Stimulated activated CD8-positive, alpha-beta memory T cell treated with anti-CD3 and anti-CD28 coated beads, Interleukin-4, amount 100 ng/mL, for 1 hour (primary cell): ENCODE measurements at places on chromosomes 11 and 22.

DNA sequence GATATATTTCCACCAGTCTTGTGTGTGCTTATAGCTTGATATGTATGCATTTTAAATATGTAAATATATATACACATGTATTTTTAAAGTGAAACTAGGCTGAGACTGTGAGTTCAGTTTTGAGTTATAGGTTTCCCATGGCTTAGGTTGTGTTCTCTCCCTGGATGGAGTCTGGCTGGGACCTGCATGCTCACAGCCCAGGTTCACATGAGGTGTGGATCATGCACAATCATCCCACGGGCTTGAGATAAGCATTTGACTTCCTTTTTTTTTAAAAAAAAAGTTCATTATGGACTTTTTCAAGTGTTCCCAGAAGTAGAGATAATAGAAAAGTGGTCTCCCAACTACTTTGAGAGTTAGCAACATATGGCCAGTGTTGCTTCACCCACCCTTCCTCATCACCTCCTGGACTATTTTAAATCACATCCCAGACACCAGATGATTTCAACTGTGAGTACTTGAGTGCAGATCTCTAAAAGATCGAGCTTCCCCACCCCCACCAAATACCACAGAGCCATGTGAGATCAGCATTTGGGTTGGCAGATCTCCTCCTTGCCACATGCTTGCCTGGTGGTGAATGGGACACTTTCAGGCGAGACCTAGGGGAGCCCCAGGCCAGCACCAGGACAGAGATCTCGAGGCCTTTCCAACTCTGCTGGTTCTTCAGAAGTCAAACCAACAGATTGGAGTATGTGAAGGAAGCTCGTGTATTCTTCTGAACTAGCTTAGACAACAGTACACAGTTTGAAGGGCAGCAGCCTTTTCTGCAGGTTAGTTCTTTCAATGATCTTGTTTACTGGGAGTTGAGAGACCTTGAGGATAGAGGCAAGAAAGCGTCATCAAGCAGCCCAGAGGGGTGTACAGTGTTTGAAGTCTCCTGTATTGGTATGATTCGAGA, 15.9 kb downstream of the MED15 start:
- no peak for DNase-seq

- no peak for DNase-seq
Observed at GRCh38 chr11:103659206-103659618, 377.2 kb upstream of the DDI1 start.

GRCh38 chr22:29814003-29814402, 24.1 kb downstream of the ASCC2 start:
- DNase-seq, result no peak

- DNase-seq, result no peak
Observed at GRCh38 chr11:84476581-84476980, 1150.6 kb downstream of the DLG2 start.

DNA sequence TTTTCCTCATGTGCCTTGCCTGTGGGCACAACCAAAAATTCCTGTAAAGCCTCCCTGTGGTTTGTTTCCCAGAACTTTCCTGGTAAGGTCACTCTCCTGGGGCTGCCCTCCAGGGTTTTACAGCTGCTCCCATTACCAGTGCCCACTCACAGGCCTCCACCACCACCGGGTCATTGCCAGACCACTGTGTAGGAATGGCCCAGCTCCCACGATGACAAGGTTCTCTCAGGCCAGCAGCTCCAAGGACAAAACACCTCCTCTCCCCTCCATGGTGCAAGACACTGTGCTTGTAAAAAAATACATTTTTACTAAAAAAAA, 96.1 kb upstream of the AKIP1 start:
- no peak for DNase-seq

GRCh38 chr11:77141034-77141433, 13.0 kb downstream of the MYO7A start:
- DNase-seq, result no peak

GRCh38 chr11:19026862-19027261, 33.7 kb downstream of the MRGPRX2 start:
- DNase-seq, result no peak

DNA sequence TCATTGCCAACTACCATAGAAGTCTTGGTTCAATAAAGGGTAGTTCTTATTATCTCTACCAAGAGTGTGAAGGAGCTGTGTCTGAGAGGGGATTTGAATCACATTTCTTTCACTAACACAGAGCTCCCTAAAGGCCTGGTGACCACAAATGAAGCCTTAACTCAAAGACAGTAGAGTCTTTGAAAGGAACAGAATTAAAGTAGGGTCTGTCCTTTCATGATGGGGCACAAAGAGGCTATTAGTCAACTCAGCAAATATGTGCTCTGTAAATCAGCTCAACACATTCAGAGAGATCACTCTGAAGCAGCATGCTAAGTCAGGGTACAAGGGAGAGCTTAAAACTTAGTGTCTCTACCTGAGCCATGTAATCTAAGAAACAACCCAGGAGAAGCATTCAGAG, 212.4 kb upstream of the SYN3 start:
- DNase-seq, result no peak

DNA sequence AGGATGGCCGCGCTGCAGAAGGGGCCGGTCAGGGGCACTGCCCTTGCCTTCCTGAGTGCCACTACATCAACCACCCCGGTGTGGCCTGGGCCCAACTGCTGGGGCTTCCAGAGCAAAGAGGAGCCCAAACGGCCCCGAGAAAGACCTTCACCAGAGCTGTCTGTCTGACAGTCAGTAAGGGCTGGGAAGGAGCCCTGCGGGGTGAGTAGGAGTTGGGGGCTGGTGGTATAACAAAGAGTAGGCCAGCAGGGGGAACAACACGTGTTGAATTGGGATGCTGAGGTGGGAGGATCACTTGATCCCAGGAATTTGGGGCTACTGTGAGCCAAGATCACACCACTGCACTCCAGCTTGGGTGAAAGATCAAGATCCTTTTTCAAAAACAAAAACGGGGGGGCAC, 3.9 kb downstream of the GSTT4 start:
- DNase-seq, result no peak

DNA sequence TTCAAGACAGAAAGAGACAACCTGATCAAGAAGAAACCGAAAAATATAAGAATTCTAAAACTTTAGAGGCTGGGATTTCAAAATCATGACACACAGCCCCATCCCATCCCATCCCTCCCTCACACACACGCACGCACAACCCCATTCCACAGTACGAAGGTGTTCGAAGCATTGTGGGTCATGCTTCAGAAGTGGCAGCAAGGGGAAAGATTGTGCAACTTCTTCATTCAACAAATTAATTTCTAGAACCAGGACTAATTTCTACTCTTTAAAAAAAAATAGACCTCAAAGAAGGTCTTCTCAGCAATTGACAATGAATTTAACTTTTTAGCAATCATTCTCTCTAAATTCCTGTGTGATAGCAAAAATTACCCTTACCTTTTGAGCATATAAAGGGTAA, 867 bp downstream of the SPA17 start:
- DNase-seq, result no peak

GRCh38 chr11:61062181-61062930, 39.9 kb upstream of the CD5 start:
- DNase-seq, result no peak

GRCh38 chr22:46977656-46978343, 215.3 kb downstream of the TBC1D22A start:
- DNase-seq, result no peak

GRCh38 chr11:78489184-78489583, 71.6 kb upstream of the GAB2 start:
- no peak for DNase-seq

- DNase-seq, result no peak
Observed at GRCh38 chr11:132315696-132316095, 945.3 kb downstream of the NTM start.

GRCh38 chr11:16924462-16924825, 89.8 kb downstream of the PLEKHA7 start:
- DNase-seq, result no peak

GRCh38 chr11:8959546-8960166, 4.6 kb downstream of the TMEM9B start:
- no peak for DNase-seq

DNA sequence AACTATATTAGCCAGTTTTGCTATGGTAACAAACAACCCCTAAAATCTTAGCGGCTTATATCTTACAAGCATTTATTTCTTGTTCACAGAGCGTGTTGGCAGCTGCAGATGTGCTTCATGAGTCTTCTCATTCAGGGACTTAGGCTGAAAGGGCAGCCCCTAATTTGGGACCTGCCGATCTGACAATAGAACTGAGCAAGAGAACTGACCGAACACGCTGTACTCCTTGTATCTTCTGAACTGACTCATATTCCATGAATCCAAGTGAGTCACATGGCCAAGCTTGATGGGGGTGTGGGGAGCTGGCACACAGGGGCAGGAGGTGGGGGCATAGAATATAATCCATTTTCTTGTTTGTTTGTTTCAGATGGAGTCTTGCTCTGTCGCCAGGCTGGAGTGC, 481.7 kb upstream of the CADM1 start:
- DNase-seq, result no peak

GRCh38 chr11:121839781-121840180, 276.2 kb downstream of the BLID start:
- DNase-seq, result no peak

- no peak for DNase-seq
Observed at GRCh38 chr11:74686792-74687191, 44.4 kb downstream of the CHRDL2 start.

DNA sequence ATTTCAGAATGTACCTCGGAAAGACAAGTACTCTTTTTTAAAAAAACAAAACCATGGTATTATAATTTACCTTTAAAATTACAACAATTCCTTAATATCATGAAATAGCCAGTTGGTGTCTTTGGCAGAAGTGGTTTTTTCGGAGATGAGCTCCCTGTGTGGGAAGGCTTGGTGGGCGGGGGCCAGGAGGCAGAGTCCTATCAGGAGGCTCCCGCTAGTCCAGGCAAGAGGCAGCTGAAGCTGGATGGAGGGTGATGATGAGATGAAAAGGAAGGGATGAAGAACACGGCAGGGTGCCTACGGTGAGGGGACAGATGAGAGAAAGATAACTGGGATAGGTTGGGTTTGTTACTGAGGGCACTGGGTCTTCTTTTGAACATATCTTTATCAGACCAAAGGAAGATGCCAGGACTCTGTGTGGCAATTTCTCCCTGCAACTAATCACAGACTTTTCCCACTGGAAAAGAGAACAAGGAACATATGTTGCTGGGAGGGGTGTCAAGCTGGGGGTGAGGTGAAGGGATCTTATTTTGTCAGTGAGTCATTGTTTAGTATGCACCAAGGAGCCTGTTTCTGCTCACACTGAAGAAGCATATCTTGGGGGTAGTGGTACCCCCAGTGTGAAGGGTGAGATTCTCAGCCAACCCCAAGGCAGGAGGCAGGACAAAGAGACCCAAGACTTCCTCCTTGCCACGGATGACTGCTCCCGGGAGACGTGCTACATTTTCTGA, 91.5 kb upstream of the YWHAH start:
- DNase-seq, result no peak

- no peak for DNase-seq
Observed at GRCh38 chr11:13669544-13670488, 1.3 kb downstream of the FAR1 start.

DNA sequence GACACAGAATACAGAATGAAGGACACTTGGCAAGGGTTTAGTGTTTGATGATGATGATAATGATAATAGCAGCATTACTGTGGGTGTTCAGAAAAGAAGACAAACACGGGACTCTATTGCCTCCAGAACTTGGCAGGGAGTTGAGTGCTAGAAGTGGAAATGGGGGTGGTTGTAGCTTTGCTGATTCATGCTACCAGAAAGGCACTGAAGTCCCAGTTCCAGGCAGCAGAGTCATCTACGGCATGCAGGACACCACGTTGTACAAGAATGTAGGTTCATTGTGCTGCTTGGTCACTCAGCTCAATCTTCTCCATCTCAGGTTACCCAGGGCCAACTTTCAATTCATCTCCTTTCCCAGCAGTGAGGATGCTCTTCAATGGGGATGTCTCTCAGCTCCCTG, 115.7 kb downstream of the NTM start:
- no peak for DNase-seq

- DNase-seq, result no peak
Observed at GRCh38 chr11:111360150-111361043, 18.7 kb downstream of the POU2AF1 start.

- no peak for DNase-seq
Observed at GRCh38 chr11:26839911-26840698, 118.2 kb upstream of the SLC5A12 start.

DNA sequence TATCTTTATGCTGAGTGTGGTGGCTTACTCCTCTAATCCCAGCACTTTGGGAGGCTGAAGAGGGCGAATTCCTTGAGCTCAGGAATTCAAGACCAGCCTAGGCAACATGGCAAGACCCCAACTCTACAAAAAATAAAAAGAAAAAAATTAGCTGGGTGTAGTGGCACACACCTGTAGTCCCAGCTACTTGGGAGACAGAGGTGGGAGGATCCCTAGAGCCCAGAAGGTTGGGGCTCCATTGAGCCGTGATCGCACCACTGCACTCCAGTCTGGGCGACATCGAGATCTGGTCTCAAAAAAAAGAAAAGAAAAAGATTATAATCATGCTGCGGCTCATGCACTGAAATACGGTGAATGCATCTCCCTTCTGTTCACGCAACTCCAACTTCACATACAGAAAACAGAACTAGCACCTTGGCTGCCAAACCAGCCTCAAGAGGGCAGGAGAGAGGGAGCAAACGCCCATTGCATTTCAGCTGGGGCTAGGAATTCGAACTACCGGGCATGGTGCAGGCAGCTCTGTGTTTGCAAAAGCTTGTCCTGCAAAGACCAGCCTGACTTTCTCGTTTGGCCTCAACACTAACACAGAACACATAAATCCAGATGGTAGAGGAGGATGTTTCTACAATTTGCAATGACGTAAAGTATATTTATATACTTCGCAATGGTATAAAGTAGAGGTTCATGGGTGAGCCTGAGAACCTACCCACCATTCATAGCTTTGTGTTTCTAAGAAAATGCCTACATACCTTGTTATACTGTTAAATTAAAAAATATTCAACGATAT, 6.3 kb upstream of the SYNGR1 start:
- DNase-seq, result no peak

DNA sequence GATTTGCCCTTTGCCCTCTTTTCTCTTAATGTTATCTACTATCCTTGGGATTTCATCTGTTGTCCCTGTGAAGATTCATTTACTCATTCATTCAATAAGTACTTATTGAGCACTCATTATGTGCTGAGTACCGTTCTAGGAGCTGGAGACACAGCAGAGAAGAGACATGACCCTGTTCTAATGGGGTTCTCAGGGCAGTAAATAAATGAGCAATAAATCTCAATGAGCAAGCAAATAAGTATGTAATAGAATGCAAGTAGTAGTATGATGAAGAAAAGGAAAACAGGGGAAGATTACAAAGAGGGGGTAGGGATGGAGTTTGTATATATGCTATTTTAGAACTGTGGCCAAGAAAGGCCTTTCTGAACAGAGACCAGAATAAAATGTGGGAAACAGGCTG, 34.2 kb upstream of the NRIP3 start:
- no peak for DNase-seq

DNA sequence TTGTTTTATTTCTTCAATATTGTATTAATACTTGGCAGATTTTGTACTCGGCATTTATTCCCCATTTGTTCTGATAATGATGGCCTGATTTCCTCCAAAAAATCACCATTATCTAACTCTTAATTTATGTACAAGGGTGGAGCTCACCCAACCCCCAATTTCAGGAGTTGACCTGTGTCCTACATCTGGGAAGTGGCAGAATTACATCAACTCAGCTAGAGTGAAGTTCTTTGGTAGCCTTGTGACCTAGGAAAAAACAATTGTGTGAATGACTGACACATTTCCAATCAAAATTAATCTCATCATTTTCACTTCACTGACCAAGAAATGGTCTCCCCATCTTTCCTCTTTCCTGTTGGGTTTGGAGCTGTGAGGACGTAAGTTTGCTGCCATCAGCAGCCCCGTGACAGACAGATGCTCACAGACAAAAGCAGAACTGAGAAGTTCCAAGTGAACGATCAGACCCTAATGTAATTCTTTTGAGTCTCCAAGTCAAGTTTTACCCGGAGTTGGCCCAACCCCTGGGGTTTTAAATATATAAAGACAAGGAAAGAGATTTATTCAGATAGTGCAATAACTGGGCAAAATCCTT, 16.6 kb upstream of the MS4A6E start:
- DNase-seq, result no peak
